NCI-H2227 treated with DMSO at 0.1 percent for 48 hours (cell line): ENCODE measurements at places on chromosomes 4 and X.
A peak's percentile ranks its signal among the peaks of the same experiment; 100 is the strongest.

DNA sequence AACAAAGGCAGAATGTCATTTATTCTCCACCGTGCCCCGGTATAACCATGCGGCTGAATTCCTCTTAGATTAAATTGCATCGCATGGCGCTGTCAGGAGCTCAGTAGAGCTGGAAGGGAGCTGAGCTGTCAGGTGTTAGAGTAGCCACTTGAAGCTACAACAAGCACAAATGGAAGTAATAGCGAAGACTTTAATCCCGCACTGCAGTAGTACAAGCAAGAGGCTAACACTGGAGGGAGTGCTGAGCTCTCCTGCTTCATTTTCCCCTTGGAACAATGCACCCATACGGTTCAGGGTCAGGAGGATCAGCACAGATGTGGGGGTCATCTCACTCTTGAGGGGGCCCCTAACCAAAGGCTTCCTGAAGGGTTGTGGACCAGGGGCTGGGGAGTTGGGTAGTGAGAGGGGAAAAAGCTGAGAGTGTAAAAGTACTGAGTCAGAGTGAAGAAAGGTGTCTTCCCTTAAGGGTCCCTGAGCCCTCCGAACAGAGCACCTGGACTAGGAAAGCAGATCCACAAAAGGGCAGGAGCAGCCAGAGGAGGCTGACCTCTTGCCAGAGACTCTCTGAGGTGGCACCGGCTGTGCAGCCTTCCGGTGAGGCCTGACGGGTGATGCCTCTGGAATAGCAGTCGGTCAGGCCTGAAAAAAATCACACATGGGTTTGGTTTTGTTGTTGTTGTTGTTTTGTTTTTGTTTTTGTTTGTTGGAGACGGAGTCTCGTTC, 36.0 kb upstream of the CBR4 start:
- no peak for DNase-seq

- DNase-seq, result peak; percentile 24
Observed at GRCh38 chr4:80365928-80366327, 30.4 kb downstream of the CFAP299 start.

DNA sequence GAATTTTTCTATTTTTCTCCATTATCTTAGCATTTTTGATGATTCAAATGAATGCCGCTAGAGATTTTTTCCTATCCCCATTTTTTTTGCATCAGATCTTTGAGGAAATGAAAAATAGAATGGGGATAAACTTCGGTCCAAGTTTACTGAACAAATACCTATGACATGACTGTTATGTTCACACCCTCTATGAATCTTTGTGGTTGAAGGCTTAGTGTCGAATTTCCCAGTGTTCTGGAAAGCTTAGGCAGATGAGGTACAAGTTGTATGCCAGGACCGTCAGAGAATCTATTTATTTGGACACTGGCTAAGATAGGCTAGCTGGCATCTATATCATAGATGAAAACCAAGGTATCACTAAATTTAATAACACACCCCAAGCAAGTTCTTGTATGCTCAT, 123.4 kb downstream of the SPCS3 start:
- no peak for DNase-seq

DNA sequence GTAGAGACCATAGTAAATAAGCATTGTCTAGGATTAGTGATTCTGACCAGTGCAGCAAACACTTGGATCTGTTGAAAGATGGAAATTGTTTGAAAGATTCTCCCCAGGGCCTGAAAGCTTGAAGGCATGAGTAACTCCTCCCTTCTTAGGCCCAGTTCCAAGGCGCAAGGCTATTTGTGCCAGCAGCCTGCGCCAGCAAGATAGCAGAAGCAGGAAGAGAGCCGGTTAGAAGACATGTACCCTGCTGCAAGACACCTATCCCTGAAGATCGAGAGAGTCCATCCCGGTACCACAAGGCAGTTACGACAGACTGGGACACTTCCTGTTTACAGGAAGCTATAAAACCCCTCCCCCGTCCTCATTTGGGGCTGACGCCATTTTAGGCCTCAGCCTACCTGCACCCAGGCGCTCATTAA, 72.4 kb upstream of the JADE1 start:
- no peak for DNase-seq

DNA sequence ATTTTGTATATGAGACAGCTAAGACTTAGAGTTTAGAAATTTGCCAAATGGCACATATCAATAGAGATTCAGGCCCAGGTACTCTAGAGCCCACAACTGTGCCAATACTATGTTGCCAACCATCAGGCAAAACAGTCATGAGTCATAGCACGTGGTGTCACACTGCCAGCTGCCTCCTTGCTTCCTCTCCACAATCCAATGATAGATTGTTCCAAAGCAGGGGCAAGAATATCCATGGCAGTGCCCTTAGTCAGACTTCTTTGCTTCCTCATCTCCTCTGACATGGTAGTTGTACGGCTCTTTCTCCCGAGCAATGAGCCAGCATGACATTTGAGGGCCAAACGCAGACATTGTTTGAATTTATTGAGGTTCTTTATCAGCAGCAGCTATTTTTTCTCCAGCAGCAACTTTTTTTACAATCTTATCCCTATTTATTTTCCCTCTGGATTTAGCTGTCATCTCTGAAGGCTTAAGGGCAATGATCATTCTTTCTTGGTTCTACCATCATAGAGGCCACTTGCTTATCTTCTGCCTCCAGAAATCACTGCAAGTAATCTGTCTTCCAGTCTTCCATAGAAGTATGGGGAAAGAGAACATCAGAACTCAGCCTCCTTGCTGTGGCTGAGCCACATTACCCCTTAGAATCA, 169.7 kb downstream of the COL4A6 start:
- DNase-seq, result no peak

- no peak for DNase-seq
Observed at GRCh38 chr4:125243789-125244397, 70.9 kb upstream of the FAT4 start.

DNA sequence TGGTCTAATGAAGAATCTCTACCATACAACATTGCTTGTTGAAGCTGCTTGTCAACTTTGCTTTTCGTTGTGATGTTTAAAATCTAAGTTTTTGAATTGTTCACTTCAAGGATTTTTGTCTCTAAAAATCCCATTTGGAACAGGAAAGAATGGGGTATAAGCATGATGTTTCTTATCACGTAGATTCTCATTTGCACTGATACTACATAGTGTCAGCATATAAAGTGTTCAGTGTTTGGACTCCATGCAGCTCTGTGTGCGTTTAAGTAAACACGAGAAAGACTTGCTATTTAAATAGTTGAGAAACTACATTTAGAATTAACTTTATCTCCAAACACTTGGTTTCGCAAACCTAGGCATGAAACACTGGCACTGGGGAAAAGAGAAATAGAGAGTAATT, 452.5 kb downstream of the NKX6-1 start:
- no peak for DNase-seq

- DNase-seq, result no peak
Observed at GRCh38 chrX:1223242-1223600, 10.8 kb upstream of the CRLF2 start.

DNA sequence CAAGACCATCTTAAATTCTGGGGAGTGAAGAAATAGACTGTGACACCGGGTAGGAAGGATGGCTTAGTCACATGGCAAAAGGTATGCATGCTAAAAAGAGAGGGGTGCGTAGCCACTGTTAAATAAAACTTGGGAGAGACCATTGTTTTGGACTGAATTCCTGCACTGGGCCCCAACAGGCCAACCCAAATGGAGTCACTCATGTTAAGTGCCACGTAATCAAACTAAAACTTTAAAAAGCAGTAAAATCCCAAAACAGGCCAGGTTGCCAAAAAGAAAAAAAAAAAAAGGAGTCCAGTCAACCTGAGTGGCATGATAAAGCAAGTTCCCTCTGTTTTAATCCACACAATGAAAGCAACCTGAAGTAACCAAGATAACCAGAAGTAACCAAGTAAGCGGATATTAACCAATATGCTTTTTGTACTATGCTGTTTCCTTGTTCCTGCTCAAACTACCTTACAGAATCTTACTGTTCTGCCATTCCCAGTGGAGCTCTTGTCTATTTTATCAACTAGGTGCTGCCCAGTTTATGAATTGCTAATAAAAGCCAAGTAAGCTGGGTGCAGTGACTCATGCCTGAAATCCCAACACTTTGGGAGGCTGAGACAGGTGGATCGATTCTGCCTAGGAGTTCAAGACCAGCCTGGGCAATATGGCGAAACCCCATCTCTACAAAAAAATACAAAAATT, 124.6 kb upstream of the ENPP6 start:
- DNase-seq, result no peak

DNA sequence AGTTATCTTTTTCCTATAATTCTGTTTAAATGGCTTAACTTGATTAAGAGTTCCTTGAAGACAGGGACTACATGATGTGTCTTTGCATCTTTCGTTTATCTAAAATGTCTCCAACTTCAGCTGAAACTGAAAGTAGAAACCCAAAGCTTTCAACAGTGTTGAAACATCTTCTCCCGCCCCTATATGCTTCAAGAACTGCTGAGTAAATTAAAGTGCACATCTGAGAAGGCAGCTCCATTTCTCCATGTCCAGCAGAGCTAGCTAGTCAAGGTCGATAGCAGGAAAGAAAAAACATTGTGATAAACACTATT, 185.7 kb upstream of the TBL1X start:
- no peak for DNase-seq

GRCh38 chr4:160286051-160286450, 1183.2 kb downstream of the RAPGEF2 start:
- DNase-seq, result no peak

DNA sequence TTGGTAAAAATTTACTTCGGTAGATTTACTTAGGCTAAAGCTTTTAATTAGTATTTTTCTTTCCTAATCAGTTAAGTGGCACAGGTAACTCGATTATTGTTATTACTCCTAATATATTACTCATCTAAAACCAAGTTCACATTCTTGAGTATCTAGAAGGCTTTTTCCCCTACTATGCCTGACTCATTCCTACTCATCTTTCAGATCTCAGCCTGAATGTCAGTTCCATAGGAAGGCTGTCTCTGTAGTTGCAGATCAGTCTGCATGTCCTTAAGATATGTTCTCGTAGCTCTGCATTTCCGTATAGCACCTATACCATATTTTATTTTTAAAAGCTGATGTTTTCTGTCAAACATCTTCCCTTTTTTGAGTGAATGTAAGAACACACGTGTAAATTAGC, 5.9 kb upstream of the FAM184B start:
- DNase-seq, result no peak
